ENCODE measurements at places on chromosomes 5 and 9.

GRCh38 chr5:133114166-133114932, 62.5 kb downstream of the HSPA4 start:
- no peak for DNase-seq

- no peak for DNase-seq
These were observed 181.6 kb upstream of the NUDT12 start for GRCh38 chr5:103744159-103744558.

DNA sequence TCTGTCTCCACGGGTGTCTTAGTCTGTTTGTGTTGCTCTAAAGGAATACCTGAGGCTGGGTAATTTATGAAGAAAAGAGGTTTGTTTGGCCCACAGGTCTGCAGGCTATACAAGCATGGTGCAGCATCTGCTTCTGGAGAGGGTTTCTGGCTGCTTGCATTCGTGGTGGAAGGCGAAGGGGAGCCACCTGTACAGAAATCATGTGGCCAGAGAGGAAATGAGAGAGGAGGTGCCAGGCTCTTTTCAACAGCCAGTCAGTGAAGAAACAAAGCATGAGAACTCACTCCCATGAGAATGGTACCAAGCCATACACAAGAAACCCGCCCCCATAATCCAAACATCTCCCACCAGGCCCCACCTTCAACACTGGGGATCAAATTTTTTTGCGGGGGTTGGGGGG, 53.4 kb downstream of the PFDN1 start:
- no peak for DNase-seq

- peak; percentile 16 for DNase-seq
These were observed 52.9 kb downstream of the COMMD10 start for GRCh38 chr5:116137544-116138378.

DNA sequence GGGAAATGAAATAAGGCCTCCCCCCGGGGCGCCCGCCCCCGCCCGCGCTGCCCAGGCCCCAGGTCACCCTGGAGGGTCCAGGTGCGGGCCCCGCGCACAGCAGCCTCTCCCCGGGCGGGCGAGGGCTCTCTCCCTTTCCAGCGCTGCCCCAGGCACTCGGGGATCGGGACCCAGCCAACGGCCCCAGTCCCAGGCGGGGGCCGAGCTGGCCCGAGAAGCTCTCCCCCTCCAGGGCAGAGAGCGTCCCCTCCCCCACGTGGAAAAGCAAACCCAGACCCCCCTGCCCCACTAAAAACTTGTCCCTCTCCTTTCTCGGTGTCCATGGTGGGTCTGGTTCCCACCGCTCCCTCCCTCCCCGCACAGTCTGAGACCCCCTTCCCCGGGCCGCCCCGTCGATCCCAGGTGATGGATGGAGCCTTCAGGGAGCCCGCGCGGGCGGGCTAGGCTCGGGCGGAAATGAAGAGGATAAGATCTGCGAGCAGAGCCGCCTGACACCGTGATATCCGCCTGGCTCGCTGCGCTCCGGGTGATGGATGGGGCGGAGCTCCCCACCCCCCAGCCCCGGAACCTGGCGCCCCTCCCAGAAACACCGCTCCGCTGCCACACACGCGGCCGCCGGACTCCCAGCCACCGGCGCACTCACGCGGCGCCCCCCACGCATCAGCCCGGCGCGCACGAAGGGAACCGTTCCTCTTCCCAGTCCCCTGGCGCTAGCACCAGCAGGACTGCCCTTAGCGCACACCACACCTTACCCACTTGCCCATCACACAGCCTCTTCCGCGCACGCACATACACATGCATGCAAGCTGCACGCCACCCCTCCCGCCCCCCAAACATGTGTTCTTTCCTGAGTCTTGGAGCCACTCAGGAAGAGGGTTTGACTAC, 81.7 kb upstream of the ZBTB43 start:
- DNase-seq = peak; percentile 76
